ENCODE measurements at places on chromosomes 11 and 22.
A peak's percentile ranks its signal among the peaks of the same experiment; 100 is the strongest.

DNA sequence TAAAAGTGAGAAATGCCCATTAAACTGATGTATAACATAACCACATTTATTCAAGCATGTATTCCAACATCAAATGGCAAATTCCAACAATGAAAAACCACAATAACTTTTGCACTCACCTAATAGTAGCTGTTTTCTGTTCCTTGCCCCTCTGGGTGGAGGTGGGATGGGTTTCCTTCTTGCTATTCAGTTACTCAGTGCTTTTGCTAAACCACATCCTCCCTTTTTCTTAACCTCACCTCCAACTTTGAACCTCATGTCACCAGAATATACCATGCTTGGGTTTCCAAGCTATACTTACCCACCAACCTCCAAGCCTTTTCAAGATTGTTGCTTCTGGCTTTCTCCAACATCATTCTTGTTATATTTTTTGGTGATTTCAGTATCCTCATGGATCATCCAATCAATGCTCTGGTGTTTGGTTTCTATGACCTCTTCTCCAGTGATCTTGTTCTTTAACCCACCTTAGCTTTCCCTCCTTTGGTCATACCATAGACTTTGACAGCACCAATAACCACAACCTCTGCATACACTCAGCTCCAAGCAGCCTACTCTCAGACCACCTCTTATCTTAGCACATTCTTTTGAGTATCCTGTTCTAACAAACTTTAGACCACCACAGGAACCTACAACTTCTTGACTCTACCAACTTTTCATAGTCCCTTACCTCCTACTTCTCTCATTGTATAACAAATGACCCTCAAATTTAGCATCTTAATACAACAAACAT lies 3.2 kb upstream of the CCDC15 start:
- no peak for DNase-seq

DNA sequence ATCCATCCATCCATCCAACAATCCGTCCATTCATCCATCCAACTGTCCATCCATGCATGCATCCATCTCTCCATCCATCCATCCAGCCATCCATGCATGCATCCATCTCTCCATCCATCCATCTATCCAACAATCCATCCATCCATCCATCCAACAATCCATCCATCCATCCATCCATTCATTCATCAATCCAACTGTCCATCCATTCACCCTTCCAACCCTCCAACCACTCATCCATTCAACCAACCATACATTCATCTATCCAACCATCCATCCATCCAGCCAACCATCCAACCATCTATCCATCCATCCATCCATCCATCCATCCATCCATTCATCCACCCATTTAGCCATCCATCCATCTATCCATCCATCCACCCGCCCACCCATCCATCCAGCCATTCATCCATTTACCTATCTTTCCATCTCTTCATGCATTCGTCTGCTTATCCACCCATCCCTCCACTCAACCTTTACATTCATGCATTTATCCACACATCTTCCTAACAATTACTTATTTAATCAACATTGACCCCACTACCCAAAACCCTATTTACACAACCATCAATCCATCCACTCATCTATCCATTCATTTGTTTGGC lies 12.6 kb downstream of the CACNA1I start:
- no peak for DNase-seq

DNA sequence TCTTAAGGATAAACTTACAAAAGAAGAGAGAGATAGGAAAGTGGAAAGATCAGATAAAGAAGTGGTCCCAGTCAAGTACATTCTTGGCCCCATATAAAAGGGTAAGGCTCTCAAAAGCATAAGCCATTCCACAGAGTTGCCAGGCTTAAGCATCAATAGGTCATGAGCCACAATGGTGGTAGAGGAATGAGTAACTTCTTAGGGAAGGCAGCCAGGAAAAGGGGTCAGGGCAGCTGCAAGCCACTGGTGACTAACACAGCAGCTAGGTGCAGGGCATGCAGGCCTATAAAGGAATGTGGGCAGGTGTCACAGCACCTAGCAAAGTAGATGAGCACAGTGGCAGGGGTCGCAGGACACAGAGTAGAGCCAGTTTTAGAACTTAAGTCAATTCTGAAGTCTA lies 302.6 kb upstream of the FAT3 start:
- no peak for DNase-seq

DNA sequence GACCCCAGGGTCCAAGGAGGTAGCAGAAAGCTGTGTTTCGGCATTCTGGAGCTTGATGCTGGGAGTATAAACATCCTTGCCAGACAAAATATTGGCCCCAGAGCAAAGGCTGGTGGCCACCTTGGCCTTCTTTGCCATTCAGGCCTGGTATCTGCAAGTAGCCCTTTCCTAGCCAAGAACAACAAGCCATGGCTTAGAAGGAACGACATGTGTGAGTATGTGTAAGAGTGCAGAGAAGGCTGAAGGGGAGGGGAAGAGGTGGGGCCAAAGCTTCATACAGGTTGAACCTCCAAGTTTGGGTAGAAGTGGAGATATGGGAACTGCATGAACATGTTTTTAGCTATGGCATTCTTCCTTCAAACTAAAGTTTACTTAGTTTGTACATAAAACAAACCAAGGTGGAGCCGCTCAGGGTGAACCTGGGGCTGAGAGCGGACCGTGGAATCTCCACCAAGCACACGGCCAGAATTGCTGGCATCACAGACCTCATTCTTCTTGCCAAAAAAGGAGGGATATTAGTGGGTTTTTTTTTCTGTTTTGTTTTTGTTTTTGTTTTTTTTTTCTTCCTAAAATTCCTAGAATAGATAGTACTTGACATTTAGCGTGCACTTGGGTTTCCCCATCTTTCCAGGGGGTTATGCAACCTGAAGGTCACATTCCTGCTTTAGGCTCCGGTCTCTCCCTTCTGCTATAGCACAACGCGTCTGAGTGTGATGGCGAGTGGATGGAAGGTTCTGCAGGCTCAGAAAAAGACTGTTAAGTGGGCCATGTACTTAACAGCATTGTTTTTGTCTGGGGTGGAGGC lies 70.9 kb downstream of the ADAMTS15 start:
- no peak for DNase-seq

- peak; percentile 57 for DNase-seq
Observed at GRCh38 chr11:76313913-76314740, 66.8 kb downstream of the THAP12 start.

GRCh38 chr11:15473954-15474837 lies 359.5 kb downstream of the INSC start:
- no peak for DNase-seq

GRCh38 chr11:73760135-73760678 lies 667 bp downstream of the RAB6A start:
- DNase-seq: no peak

GRCh38 chr11:31826536-31827438 lies 15.7 kb upstream of the PAX6 start:
- peak; percentile 95 for DNase-seq

GRCh38 chr22:36288571-36289405 lies 35.9 kb downstream of the APOL1 start:
- no peak for DNase-seq

Data from retina (tissue), 1 donor.